ENCODE measurements at places on chromosomes 7 and 10.
A peak's percentile ranks its signal among the peaks of the same experiment; 100 is the strongest.

DNA sequence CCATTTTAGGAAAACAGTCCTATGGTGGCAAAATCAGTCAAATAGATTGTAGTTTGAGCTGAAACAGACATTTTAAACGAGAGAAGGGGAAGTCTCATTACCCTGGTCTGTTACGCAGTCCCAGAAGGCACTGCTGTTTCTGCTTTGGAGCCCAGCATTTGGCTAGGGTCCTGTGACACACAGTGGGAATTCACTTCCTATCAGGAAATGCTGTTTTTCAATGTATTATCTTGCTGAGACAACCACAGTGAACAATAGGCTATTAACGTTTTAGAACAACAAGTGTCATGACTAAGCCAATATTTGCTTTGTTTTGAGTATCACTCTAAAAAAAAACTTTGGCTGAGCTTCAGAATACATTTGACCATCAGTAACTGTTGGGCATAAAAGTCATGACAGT is 74.1 kb downstream of the ADD3 start:
- peak; percentile 41 for DNase-seq

DNA sequence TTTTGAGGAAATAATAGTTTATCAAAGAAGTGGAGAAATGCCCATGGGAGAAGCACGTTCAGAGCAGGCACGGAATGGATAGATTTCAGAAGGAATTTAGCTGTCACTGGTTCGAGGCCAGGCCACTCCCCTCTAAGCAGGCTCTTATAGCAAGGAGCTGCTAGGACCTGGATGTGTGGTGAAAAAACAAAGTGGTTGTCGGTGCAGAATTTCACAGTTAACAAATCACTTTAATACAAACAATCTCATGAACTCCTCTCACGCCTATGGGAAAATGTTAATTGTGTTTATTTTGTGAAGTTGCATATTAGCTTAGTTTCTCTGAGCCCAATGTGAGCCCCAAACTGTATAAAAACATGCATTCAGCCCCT is 176.3 kb downstream of the PKD1L1 start:
- peak; percentile 42 for DNase-seq

- DNase-seq, result no peak
These were observed 181.2 kb downstream of the LRRN3 start for GRCh38 chr7:111272092-111272491.

- no peak for DNase-seq
These were observed 30.8 kb downstream of the SHH start for GRCh38 chr7:155781433-155781832.

GRCh38 chr10:123624086-123624485 is 42.1 kb upstream of the GPR26 start:
- DNase-seq, result no peak

GRCh38 chr7:8618441-8619070 is 185.1 kb downstream of the NXPH1 start:
- DNase-seq, result no peak

GRCh38 chr10:98293550-98294269 is 25.7 kb upstream of the LOXL4 start:
- DNase-seq, result peak; percentile 42

- no peak for DNase-seq
These were observed 9.4 kb upstream of the ZWINT start for GRCh38 chr10:56370217-56371113.

- peak; percentile 48 for DNase-seq
These were observed 89.6 kb downstream of the FOXL3 start for GRCh38 chr7:379456-380138.

DNA sequence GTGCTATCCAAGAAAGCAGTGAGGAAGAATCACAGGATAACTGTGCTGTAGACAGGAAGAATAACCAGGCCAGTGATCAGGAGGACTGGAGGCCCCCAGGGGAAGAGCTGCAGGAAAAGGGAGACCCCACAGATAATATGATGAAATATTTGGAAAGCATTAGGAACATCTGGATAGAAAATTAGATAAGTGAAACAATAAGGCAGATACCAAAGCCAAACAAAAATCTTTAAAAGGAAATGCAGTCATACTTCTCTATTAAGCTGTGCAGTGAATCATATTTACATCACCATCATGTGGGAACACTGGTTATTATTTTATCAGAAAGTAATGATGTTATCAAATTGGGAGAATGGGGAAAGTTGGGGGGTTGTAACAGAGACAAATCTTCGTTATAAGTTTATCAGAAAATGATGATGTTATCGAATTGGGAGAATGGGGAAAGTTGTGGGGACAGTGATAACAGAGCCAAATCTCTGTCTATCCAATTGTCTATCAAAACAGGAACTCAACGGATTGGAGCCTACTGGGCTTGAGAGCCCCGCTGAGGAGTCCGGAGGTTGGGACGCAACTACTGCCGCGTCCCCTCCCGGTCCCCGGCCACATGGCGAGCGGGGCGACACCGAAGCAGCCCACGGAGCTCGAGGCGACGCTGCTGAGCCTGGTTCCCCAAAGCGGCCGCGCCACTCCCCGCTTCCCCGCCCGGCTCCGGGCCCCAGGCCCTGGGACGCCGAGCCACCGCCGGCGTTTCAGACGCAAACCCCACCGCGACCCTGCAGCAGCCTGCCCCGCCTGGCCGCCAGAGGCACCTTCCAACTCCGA is 14.0 kb upstream of the RALA start:
- DNase-seq, result peak; percentile 56

DNA sequence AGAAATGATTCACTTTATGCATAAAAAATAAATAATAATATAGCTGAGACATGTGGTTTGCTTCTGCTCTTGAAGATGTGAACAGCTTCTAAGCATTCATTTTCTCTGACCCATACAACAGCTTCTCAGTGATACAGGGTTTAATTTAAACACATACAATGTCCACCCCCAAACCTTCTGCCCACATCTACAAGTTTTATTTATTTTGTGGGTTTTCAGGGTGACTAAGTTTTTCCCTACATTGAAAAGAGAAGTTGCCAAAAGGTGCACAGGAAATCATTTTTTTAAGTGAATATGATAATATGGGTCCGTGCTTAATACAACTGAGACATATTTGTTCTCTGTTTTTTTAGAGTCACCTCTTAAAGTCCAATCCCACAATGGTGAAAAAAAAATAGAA is 17.2 kb downstream of the INHBA start:
- peak; percentile 75 for DNase-seq

- DNase-seq, result peak; percentile 76
These were observed 148.9 kb downstream of the PARD3 start for GRCh38 chr10:34666008-34666704.
